ENCODE measurements at places on chromosomes 4 and X. TPM values are rescaled to one million over a fixed set of nuclear protein-coding genes. Genes with fewer than 3 reads are reported as not detected.

DNA sequence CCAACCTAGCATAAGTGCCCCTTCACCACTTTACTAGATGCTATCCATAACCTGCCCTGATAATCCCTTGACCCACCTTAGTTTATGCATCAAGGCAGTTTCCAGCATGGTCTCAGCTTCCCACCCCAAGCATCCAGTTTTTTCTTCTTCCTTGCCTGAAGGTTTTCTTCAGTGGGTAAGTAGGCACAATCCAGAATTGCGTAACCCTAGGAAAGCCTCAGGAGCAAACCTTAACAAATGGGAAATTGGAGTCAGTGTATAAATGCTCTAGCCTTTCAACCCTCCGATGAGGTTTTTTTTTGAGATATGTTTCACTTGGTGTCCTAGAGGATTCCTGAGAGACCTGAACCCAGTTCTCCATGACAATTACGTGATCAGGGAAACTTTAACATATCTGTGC lies 614.0 kb upstream of the BOD1L1 start:
- no peaks in the 10 kb centered on the region for H3K4me1 ChIP-seq
- no peak for DNase-seq
- H3K4me3 ChIP-seq, result no peak overlapping the region
- H3K36me3 ChIP-seq, result no peaks in the 10 kb centered on the region
- H3K27ac ChIP-seq, result no peak overlapping the region

DNA sequence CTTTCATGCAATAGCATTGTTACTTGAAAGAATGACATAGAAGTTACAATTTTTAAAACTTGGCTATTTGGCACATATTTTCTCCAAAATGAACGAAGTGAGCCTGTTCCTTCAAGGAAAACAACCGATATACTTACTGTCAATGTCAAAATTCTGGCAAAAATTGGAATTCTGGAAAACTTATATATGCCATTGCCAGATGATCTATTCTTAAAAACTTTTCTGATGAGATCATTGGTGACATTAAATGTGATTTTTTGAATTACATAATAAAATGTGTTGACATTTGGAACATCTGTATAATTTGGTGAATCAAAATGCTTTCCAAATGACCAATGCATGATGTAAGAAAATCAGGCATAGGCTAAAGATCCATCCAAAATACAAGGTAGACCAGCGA lies 209.0 kb downstream of the SCFD2 start:
- H3K4me1 ChIP-seq, result no peaks in the 10 kb centered on the region
- DNase-seq, result no peak
- H3K4me3 ChIP-seq, result no peak overlapping the region
- no peak overlapping the region for H3K27ac ChIP-seq
- peaks cover 49% of the 10 kb centered on the region for H3K36me3 ChIP-seq

DNA sequence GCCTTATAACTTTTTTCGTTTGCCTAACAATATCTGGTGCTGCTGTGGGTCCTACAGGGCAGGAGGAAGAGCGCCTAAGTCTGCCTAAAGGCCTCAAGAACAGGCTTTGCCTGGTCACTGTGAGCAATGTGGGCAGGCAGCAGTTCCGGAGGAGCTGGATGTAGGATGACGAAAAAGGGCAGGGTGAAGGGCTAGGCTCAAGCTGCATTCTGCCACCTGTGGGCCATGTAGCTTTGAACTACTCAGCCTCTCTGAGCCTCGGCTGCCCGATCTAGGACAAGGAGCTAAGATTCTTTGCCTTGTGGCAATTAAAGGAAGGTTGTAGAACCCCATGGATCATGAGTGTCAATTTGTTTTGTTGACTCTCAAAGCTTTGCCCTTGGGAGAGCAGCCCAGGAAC lies 57.1 kb upstream of the MAMLD1 start:
- H3K4me1 ChIP-seq, result no peaks in the 10 kb centered on the region
- H3K36me3 ChIP-seq, result no peaks in the 10 kb centered on the region
- no peak overlapping the region for H3K4me3 ChIP-seq
- no peaks in the 10 kb centered on the region for H3K27me3 ChIP-seq
- DNase-seq, result no peak

- no peaks in the 10 kb centered on the region for H3K36me3 ChIP-seq
- no peak for DNase-seq
- H3K4me3 ChIP-seq, result no peak overlapping the region
- no peak overlapping the region for H3K27ac ChIP-seq
- H3K4me1 ChIP-seq, result no peaks in the 10 kb centered on the region
Observed at GRCh38 chr4:59966758-59967157, 1233.4 kb upstream of the ADGRL3 start.

DNA sequence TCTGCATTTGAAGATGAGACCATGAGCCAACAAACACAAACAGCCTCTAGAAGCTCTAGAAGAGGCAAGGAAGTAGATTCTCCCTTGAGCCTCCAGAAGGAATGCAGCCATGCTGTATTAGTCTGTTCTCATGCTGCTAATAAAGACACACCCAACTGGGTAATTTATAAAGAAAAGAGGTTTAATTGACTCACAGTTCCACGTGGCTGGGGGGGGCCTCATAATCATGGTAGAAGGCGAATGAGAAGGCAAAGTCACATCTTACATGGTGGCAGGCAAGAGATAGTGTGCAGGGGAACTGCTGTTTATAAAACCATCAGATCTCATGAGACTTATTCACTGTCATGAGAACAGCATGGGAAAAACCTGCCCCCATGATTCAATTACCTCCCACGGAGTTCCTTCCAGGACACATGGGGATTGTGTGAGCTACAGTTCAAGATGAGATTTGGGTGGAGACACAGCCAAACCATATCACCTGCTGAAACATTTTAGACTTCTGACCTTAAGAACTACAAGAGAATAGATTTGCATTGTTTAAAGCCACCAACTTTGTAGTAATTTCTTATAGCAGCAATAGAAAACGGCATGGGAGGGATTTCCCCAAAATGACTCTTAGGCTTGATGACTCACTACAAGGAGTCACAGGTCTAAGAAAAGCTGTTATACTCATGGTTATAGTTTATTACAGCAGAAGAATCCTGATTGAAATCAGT lies 284.4 kb upstream of the SFRP2 start:
- no peak overlapping the region for H3K4me3 ChIP-seq
- H3K27ac ChIP-seq, result no peak overlapping the region
- no peaks in the 10 kb centered on the region for H3K36me3 ChIP-seq
- DNase-seq, result peak; percentile 28
- peaks cover 8% of the 10 kb centered on the region for H3K27me3 ChIP-seq
- H3K4me1 ChIP-seq, result peaks cover 5% of the 10 kb centered on the region

DNA sequence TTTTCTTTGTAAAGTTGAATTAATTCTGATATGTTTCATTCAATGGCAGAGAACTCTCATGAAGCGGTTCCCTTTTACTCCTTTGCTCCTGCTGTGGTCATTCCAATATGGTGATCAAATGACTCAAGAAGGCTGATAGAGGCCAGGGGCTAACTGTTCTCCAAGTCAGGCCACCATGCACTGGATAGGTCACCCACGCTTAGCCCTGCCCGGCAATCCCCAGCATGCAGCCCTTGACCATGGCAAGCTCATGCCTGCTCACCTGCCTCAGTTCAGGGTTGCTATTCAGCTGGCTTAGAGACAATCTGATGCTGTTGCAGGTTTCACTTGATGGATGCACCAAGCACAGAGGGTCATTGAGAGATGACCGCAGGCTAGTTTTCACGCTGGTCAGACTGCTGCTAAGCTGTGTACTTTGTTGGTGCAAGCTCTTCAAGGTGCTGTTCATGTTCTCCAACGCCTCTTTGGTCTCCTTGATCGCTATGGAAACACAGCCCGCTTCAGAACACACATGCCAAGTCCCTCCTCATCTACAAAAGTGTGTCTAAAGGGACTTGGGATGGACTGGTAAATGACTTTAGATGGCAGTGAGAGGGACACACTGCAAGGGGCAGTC lies 55.2 kb upstream of the FGFBP2 start:
- DNase-seq, result no peak
- no peak overlapping the region for H3K4me3 ChIP-seq
- no peaks in the 10 kb centered on the region for H3K36me3 ChIP-seq
- H3K27ac ChIP-seq, result no peak overlapping the region

DNA sequence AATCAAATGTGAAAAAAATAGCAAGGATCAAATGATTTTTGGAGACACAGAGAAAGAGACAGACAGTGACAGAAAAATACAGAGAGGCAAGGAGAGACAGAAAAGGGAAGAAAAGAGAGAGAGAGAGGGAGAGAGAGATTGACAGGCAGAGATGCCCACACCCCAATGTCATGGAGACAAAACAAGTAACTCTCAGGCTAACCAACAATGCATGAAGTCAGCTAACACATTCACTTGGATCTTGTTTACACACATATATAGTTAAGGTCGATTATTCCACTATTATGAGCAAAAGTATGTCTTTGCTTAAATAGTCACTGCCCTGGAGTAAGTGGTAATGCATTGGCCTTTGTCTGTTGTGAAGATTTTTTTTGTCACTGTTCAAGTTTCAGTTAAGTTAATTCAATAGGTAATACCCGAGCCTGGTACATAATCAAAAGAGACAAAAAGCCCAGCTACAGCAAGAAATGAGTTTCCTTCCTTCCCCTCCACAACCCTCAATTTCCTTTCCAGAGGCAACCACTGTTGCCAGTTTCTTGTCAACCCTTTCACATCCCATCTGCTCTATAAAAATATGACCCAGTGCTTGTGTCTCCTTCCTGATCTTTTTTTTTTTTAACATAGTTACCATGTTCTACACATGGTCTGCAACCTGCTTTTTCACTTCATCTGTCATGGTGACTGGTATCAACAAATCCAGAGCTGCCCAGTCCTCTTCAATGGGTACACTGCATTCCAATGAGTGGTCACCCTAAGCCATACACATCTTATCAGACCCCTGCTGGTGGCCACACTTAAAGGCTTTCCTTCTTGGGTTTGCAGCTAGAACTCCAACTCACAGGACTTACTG lies 52.1 kb downstream of the PROM1 start:
- H3K4me1 ChIP-seq, result no peaks in the 10 kb centered on the region
- H3K27ac ChIP-seq, result no peak overlapping the region
- DNase-seq, result no peak
- no peaks in the 10 kb centered on the region for H3K36me3 ChIP-seq
- H3K4me3 ChIP-seq, result no peak overlapping the region

- DNase-seq, result no peak
- no peak overlapping the region for H3K27ac ChIP-seq
- no peaks in the 10 kb centered on the region for H3K36me3 ChIP-seq
- H3K27me3 ChIP-seq, result no peaks in the 10 kb centered on the region
- no peaks in the 10 kb centered on the region for H3K4me1 ChIP-seq
Observed at GRCh38 chr4:96526625-96527024, 686.7 kb downstream of the PDHA2 start.

DNA sequence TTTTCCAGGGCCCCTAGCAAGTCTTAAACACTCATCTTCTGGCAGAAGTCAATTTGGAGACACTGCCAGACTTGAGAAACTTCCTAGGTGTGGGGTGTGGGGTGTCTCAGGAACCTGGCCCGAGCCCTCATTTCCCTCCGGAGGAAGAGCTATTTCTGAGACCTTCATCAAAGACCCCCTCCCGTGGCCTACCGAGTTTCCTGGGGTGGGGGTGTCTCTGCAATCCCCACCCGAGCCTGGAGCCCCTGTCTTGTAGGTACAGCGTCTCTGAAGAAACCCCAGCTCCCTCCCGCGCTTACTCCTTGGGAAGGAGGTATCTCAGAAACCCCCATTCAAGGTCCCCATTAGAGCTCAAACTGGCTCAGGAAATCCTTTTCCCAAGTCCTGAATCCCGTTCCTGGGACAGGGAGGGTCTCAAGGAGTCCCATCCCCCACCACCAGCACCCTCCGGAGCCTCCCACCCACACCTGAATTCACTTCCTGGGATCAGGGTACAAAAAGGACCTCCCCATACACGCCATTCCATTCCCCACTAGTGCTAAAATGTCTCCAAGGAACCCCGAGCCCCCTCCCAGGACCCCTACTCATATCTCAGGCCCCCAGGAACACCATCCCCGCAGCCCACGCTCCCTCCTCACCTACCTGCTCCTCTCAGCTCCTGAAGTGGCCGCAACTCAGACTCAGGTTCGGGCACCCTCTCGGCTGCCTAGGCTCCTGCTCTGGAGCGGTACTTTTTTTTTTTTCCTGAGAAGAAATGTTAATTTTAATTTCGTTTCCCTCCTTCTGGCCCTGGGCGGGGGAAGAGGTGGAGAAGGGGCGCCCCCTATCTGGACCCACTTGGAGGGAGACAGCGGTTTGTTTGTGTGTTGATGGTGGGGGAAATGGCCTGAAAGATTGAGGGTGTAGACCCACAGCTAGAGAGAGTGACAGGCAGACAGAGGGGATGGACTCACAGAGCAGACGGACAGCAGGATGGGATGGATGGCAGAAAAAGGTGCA lies 1.1 kb downstream of the SLC38A5 start:
- H3K36me3 ChIP-seq, result peaks cover 31% of the 10 kb centered on the region
- peak; percentile 60 for DNase-seq
- peak overlapping the region; percentile 92 for H3K27ac ChIP-seq
- no peaks in the 10 kb centered on the region for H3K27me3 ChIP-seq
- peaks cover 37% of the 10 kb centered on the region for H3K4me1 ChIP-seq
- H3K4me3 ChIP-seq, result peak overlapping the region; percentile 93

DNA sequence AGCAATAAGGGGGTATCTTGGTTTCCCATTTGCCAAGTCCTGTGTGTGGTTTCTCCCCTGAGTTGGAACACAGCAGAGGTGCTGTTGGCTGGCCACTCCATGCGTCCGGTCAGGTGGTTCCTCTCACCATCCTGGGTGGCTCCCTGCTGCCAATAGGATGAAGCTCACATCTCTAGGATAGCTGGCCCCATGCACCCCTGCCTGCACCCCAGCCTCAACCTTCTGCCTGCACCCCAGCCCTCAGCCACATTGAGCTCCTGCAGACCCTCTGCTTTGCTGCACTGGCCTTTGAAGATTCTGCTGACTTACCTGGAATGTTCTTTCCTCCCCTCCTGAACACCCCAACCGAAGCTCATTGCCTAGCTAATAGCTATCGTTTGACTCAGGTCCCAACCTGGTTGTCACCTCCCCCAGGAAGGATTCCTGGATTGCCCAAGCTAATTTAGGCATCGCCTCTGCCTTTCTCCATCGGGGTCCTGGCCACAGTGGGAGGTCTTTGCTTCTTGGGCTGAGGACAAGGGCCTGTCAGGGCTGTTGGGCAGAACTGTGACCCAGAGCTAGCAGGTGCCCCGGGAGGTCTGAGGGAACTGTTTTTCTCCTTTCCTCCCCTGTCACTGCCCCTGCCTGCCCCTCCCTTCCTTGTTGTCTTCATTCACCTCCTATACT lies 36.6 kb upstream of the GRPEL1 start:
- H3K4me1 ChIP-seq, result peaks cover 10% of the 10 kb centered on the region
- no peak for DNase-seq
- no peaks in the 10 kb centered on the region for H3K27me3 ChIP-seq
- H3K36me3 ChIP-seq, result no peaks in the 10 kb centered on the region

GRCh38 chrX:45622538-45622937 lies 421.9 kb upstream of the DIPK2B start:
- no peak for DNase-seq
- H3K4me3 ChIP-seq, result no peak overlapping the region
- H3K27ac ChIP-seq, result peak overlapping the region; percentile 80
- H3K4me1 ChIP-seq, result peaks cover 17% of the 10 kb centered on the region
- no peaks in the 10 kb centered on the region for H3K36me3 ChIP-seq
- H3K27me3 ChIP-seq, result no peaks in the 10 kb centered on the region

- H3K27ac ChIP-seq, result no peak overlapping the region
- H3K36me3 ChIP-seq, result no peaks in the 10 kb centered on the region
- peaks cover 40% of the 10 kb centered on the region for H3K4me1 ChIP-seq
- peaks cover 1% of the 10 kb centered on the region for H3K27me3 ChIP-seq
Observed at GRCh38 chr4:100081491-100081890, 108.8 kb downstream of the DDIT4L start.

The TCEAL3 gene
- 5.6 TPM for total RNA-seq

The BEX5 gene
- 2.9 TPM for total RNA-seq

The HMGN5 gene
- total RNA-seq, result 4.3 TPM

The AMBN gene
- not detected for total RNA-seq

The C4orf36 gene
- not detected for total RNA-seq

The DMD gene
- 0.49 TPM for total RNA-seq

Measured in activated CD8-positive, alpha-beta T cell treated with anti-CD3 and anti-CD28 coated beads for 36 hours (primary cell).